Ecto neural progenitor cell (in vitro differentiated cells): ENCODE measurements at places on chromosomes 4 and X.

- peak; percentile 46 for DNase-seq
Measured at GRCh38 chrX:82711457-82711856, 796.6 kb upstream of the POU3F4 start.

DNA sequence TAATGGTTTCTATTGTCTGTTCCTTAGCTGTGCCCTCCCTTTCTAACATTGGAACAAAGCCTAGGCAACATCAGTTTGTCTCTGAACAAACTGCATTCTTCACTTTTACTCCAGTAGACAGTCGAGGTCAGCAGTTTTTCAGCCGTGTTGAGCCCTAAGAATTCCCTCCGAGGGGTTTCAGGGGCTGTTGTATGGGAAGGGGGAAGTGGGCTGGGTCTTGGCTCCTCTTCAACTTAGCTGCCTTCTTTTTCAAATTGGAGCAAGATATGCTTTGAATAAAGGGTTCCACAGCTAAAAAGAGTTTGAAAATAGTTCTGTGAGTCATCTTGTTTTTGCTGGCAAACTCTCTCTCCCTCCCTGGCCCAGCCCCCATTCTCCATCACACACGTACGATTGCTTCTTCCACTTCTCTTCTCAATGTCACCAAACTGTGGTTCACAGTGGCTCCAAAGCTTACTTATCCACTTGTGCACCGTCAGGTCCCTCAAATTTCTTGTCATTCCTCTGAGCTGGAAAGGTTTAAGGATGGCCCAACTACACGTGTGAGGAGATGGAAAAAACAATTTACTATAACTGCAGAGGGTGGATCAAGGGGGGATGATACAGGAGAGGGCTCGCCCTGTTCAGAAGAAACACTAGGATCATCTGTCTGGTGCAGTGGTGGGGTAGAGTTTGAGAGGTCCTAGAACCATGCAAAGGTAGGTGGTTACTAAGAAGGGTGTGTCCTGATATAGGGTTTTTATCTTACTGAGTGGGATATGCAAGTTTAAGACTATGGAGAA is 9.2 kb upstream of the MAML3 start:
- no peak for DNase-seq

GRCh38 chr4:169604903-169605331 is 7.5 kb downstream of the NEK1 start:
- DNase-seq, result no peak

- no peak for DNase-seq
Measured at GRCh38 chrX:15043538-15043937, 170.3 kb downstream of the MOSPD2 start.

- no peak for DNase-seq
Measured at GRCh38 chr4:64200001-64200555, 209.2 kb downstream of the TECRL start.

DNA sequence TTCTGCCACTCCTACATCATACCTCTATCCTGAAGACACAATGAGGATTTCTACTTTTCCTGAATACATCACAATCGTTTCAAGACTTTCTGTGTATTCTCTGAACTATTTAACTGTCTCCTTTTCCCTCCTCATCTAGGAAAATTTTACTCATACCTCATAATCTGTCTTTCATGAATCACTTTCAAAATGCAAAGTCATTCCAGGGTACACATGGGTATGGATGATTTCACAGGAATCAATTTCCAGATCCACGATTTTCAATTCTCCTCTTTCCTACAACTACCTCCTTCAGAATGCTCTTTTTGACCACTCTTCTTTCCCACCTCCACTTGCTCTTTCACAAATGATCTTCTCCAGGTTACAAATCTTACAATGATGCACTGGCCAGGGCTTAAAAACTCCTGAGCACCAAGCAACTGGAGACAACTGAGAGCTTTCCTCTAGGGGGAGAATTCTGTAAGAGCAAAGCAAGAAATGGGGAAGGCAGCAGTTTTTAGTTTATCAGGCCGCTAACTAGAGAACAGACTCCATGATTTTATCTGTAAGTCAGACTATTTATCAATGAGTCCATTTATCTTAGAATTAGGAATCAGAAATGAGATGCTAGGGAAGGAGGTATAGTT is 116.4 kb downstream of the PPP3CA start:
- no peak for DNase-seq

DNA sequence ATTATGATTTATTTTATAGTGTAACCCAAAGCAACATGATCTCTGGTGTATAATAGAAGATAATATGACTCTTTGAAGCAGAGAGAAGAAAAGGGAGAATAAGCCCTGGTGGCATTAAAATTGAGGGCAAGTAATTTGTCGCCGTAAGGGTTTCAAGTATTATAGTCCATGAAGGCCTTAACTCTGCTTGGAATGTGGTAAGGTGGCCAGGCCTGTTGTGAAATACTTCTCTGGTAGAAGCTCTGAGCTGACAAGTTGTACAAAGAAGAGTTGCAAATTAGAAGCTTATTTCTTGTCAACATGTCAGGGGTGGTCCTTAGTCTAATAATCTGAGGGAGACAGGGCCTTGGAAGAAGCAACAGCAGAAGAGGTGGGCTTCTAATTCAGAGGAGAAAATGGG is 151.7 kb upstream of the HHIP start:
- no peak for DNase-seq

DNA sequence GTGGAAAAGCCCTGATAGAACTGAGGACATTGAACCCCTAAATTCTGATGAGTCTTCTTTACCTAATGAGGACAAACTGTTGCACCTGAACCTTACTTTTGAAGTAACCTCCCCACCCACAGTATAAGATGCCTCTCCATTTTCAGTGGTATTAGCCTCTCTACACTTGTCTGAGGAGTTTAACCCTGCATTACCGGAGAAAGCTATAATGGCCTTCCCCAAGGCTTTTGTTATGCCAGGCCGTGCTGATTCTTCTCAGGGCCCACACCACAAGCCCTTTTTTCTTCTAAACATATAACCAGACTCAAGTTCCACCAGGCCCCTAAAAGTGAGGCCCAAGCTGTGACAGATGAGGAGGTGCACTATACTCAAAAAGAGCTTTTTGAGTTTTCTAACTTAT is 345.8 kb upstream of the GRID2 start:
- DNase-seq, result no peak

DNA sequence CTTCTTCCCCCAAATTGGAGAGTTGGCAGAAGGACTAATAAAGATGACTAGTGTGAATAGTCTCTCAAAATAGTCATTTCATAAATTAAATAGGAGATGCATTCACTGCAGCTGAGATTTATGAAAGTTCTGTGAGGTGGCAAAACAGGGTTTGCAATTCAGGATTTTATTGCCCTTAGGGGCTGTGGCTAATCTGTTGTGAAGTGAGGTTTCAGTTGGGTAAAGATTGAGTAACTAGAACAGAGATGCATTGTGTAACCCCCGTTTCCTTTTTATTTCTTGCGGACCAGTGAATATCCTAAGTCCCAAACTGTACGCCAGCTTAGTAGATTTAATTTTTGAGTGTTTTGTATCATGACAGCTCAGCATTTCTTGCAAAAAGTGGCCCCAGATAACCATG is 16.2 kb upstream of the SCRG1 start:
- no peak for DNase-seq

DNA sequence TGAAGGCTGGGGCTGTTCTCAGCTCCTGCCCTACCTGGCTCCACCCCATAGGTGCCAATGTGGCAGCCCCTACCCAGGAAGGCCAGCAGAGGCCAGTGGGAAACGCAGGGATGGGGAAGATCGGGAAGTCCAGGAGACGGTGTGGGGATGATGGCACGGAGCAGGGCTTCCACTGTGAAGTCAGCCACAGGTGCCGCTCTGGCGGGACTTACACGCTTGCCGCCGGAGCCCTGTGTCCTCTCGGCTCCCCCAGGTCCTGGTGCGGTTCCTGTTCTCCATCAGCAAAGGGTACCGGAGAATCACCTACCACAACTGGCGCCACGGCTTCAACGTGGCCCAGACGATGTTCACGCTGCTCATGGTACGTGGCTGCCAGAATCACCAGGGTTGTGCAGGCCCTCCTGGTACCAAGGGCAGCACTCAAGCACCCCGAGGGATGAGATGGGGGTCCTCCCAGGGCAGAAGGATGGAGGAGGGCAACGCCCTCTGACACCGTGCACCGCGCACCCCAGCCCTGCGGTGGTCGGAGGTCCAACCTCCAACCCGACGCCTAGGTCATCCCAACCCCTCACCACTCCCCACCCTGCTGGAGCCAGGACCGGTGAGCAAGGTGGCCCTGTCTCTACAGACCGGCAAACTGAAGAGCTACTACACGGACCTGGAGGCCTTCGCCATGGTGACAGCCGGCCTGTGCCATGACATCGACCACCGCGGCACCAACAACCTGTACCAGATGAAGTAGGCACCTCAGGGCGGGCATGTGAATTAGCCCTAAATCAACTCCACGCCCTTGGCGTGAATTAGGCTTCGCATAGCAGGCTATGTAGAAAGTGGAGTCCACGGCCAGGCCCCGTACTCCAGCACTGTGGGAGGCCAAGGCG is 12.0 kb downstream of the ATP5ME start:
- DNase-seq, result no peak

- DNase-seq, result no peak
Measured at GRCh38 chrX:116292183-116292582, 121.6 kb downstream of the AGTR2 start.

DNA sequence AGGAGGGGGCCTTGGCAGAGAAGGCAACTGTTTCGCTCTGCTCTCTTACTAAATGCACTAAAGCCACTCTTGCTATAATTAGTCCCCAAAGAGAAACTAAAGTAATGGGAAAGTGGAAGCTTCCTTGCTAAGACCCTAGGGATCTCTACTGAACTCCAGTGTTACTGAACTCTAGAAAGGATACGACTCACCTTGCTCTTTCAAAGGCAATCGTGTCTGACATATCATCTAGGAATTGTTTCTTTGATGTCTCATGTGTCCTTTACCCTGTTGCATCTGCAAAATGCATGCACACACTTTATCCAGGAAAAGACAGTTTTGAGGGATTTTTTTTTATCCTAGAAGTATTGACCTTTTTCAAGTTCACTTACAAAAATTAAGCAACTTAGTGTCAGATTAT is 148.1 kb upstream of the FAM9B start:
- no peak for DNase-seq

DNA sequence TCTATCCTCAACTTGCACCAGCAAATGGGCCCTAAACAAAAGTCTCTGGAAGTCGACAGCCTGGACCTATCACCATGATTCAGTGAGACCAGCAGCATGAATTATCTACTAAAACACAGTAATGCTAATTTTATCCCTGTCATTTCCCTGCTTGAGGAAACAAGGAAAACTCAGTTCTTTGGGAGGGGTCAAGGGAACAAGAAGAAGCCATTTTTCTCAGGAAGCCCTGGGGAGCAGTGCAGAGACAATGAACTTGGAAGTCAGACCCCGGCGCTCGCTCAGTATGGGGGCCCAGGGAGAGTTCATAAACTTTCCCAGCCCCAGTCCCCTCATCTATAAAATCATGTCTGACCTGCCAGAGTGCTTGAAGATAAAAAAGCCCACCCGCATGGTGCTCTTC is 50.4 kb downstream of the DCTD start:
- no peak for DNase-seq

GRCh38 chr4:38768968-38769394 is 13.8 kb downstream of the TLR10 start:
- DNase-seq, result no peak

DNA sequence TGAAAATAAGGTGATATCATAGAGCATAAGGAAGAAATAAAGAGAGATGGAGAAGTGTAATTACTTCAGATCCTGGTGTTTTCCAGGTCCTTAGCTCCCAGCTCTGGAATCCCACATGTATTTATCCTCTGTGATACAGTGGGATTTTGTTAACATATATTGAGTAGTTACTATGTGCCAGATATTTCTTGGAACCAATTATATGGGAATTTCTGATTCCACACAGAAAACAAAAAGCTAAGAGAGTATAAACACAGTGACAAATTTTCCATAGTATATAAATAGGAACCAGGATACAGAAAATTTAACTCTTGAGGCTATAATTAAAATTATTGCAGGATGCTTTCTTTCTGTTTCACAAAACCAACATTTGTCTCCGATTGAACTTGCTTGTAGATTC is 1067.5 kb downstream of the PCDH7 start:
- no peak for DNase-seq

- DNase-seq, result no peak
Measured at GRCh38 chr4:186685767-186686183, 37.9 kb downstream of the FAT1 start.

DNA sequence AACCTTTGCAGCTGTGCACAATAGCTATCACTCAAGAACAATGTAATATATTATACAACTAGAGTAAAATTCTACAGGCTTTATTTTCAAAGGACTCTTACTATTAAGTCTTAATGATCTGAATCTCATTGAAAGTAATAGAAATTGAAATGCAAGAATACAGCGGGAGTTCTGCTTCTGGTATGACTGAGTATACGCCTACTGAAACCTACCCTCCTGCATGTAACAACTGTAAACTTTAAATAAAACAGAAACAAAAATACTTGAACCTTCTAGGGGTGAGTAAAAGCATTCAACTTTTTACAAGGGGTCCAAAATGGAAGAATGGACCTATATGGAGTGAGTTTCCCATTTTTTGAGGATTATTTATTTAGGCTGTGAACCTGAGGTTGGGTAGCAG is 13.5 kb downstream of the DCHS2 start:
- no peak for DNase-seq

GRCh38 chr4:32140636-32141035 is 1420.5 kb downstream of the PCDH7 start:
- no peak for DNase-seq
